Calu3 (cell line): ENCODE measurements at places on chromosomes 6 and 20. TPM values are rescaled to one million over a fixed set of nuclear protein-coding genes. Genes with fewer than 3 reads are reported as not detected.

DNA sequence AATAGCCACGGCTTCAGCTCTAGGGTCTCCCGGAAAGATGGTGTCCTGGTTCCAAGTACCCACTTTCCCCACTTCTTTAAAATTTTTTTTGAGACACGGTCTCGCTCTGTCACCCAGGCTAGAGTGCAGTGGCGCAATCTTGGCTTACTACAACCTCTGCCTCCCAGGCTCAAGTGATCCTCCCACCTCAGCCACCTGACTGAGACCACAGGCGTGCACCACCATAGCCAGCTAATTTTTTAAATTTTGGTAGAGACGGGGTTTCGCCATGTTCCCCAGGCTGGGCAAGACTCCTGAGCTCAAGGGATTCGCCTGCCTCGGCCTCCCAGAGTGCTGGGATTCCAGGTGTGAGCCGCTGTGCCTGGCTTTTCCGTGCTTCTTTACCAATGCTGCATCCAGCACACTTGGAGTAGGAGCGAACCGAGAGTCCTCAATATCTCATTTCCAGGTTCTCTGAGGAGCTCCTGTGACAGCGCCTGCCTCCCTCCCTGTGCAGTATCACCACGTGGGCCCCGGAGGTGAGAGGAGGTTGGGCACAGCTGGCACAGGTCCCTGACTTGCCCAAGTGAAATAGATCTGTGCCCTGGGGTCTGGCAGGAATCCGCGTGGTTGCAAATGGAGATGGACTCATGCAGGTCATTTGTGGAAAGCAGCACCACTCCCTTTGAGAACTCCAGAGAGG, 37.3 kb downstream of the EZR start:
- H3K36me3 ChIP-seq = peaks cover 100% of the 10 kb centered on the region
- DNase-seq = no peak
- H3K27me3 ChIP-seq = no peaks in the 10 kb centered on the region
- H3K4me1 ChIP-seq = peaks cover 90% of the 10 kb centered on the region

- H3K36me3 ChIP-seq = peaks cover 29% of the 10 kb centered on the region
- peaks cover 20% of the 10 kb centered on the region for H3K4me1 ChIP-seq
- no peaks in the 10 kb centered on the region for H3K27me3 ChIP-seq
Measured at GRCh38 chr6:36548401-36548743, 1.1 kb upstream of the STK38 start.

DNA sequence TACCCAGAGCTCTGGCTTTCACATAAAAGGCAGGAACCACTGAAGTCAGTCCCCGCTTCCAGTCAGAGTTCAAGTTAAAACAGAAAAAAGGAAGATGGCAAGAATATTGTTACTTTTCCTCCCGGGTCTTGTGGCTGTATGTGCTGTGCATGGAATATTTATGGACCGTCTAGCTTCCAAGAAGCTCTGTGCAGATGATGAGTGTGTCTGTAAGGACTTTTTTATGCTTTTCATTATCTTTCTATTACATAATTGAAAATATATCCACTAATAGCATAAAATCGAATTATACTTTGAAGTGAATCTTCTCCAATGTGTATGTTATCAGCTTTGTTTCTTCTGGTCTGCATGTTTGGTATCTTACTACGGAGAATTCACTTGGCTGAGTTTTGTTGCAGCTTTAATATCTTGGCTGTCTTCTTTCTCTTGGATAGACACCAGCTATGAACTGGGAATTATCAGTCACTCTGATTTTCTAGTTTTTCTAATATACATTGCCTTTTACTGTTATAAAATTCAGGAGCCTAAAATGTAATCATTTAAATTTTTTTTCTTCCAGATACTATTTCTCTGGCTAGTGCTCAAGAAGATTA, at the start of gene OTOR:
Gene OTOR, plus strand, starts transcription at position 51 of the 593 bp plus-strand sequence. Its CDS starts 44 bp downstream, at position 95.
- no peak within 1 kb of the TSS for H3K27ac ChIP-seq
- H3K4me1 ChIP-seq = no peaks in the 10 kb centered on the region
- no peaks in the 10 kb centered on the region for H3K36me3 ChIP-seq
- no peak within 1 kb of the TSS for H3K4me3 ChIP-seq

GRCh38 chr6:132412656-132413498, 11.6 kb upstream of the MOXD1 start:
- H3K4me1 ChIP-seq = peaks cover 12% of the 10 kb centered on the region
- H3K4me3 ChIP-seq = no peak overlapping the region
- DNase-seq = no peak
- no peaks in the 10 kb centered on the region for H3K36me3 ChIP-seq
- H3K27ac ChIP-seq = no peak overlapping the region

DNA sequence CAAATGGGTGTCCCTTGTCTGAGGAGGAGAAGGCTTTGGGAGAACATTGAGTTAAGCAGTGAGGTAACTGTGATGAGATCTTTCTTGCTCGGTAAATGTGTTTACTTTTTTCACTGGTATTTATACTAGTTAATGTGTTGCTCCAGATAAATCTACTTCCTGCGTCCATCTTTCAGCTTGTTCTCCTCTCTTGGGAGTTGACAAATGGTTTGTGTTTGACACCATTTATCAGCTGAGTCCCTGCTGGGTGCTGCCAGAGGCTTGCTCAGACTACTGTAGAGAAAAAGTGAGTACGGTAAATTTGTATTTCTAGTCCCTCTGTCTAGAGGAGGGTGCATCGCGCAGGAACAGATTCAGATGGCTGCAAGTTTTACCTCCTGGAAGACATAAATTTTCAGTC, 8.3 kb upstream of the PRDM1 start:
- no peaks in the 10 kb centered on the region for H3K4me1 ChIP-seq
- H3K27ac ChIP-seq = no peak overlapping the region
- no peak for DNase-seq
- peaks cover 26% of the 10 kb centered on the region for H3K27me3 ChIP-seq

GRCh38 chr6:120675886-120676285, 658.4 kb downstream of the TBC1D32 start:
- H3K4me1 ChIP-seq = peaks cover 5% of the 10 kb centered on the region
- DNase-seq = no peak
- no peak overlapping the region for H3K27ac ChIP-seq

DNA sequence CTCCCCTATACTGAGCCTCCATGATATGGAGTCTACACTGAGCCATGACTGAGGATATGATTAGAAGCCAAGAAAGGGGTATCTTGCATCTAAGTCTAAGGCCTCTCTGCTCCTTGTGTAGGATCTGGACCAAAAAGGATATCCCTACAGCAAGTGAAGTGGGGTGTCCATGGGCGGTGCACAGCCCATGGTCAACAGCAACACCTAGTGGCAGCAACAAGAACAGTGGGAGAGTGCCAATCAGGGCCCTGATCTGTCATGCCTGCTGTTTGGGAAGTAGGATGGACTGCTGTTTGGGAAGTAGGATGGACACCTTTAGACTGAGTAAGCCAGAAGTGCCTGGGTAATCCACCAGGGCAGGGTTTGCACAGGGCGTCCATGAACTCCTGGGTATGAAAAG, 22.4 kb downstream of the PTGIS start:
- no peak overlapping the region for H3K4me3 ChIP-seq
- DNase-seq = no peak
- no peak overlapping the region for H3K27ac ChIP-seq
- peaks cover 2% of the 10 kb centered on the region for H3K27me3 ChIP-seq
- H3K4me1 ChIP-seq = peaks cover 25% of the 10 kb centered on the region

DNA sequence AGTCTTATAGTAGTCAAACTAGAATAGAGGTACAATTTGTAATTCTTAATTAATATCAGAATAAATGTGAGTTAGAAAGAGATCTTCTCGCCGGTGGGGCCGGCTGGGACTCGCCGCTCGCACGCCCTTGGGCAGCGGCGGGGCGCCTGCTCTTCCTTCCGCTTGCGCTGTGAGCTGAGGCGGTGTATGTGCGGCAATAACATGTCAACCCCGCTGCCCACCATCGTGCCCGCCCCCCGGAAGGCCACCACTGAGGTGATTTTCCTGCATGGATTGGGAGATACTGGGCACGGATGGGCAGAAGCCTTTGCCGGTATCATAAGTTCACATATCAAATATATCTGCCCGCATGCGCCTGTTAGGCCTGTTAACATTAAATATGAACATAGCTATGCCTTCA, 123.7 kb upstream of the OGFRL1 start:
- H3K36me3 ChIP-seq = no peaks in the 10 kb centered on the region
- DNase-seq = no peak
- H3K27me3 ChIP-seq = peaks cover 3% of the 10 kb centered on the region
- no peak overlapping the region for H3K27ac ChIP-seq

- DNase-seq = no peak
- H3K27ac ChIP-seq = no peak overlapping the region
- H3K4me1 ChIP-seq = no peaks in the 10 kb centered on the region
- no peak overlapping the region for H3K4me3 ChIP-seq
- H3K27me3 ChIP-seq = no peaks in the 10 kb centered on the region
- H3K36me3 ChIP-seq = no peaks in the 10 kb centered on the region
Measured at GRCh38 chr6:122861594-122861993, 72.5 kb downstream of the SMPDL3A start.

GRCh38 chr20:35664466-35665206, at the start of the genes CPNE1 and RBM12:
CPNE1 (minus strand) TSS chr20:35664900; CDS start chr20:35632923, 31,977 bp downstream.
RBM12 (minus strand) TSS chr20:35664900; CDS start chr20:35655322, 9,578 bp downstream.
- DNase-seq = peak; percentile 97
- H3K4me1 ChIP-seq = peaks cover 43% of the 10 kb centered on the region
- H3K4me3 ChIP-seq = peak within 1 kb of the TSS; percentile 98
- peak within 1 kb of the TSS; percentile 99 for H3K27ac ChIP-seq
- H3K27me3 ChIP-seq = no peaks in the 10 kb centered on the region

DNA sequence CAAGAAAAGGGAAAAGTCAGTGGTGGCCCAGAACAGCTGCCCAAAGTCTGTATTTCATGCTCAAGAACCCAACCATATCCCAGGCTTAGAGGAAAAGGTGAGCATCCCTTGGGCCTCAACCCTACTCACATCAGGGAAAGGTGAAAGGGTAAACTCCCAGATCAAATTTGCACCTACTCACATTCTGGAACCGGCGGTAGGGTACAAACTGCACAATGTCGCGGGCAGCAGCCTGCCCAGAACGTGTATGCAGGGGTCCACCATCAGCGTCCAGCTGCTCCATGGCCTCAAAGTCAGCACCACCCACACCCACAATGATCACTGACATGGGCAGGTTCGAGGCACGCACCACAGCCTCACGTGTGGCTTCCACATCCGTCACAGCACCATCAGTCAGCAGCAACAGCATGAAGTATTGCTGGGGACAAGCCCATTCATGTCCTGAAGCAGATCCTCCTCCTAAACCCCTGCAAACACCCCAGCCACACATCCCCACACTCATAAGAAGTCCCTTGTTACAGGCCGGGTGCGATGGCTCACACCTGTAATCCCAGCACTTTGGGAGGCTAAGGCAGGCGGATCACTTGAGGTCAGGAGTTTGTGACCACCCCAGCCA, 10.9 kb downstream of the SPAG4 start:
- H3K27ac ChIP-seq = no peak overlapping the region
- DNase-seq = no peak
- H3K27me3 ChIP-seq = no peaks in the 10 kb centered on the region
- H3K4me1 ChIP-seq = no peaks in the 10 kb centered on the region
- H3K36me3 ChIP-seq = peaks cover 80% of the 10 kb centered on the region
- no peak overlapping the region for H3K4me3 ChIP-seq

- no peak for DNase-seq
- peaks cover 11% of the 10 kb centered on the region for H3K4me1 ChIP-seq
- no peaks in the 10 kb centered on the region for H3K27me3 ChIP-seq
- no peaks in the 10 kb centered on the region for H3K36me3 ChIP-seq
- H3K27ac ChIP-seq = no peak overlapping the region
Measured at GRCh38 chr20:4950437-4950836, 50.9 kb downstream of the SLC23A2 start.

DNA sequence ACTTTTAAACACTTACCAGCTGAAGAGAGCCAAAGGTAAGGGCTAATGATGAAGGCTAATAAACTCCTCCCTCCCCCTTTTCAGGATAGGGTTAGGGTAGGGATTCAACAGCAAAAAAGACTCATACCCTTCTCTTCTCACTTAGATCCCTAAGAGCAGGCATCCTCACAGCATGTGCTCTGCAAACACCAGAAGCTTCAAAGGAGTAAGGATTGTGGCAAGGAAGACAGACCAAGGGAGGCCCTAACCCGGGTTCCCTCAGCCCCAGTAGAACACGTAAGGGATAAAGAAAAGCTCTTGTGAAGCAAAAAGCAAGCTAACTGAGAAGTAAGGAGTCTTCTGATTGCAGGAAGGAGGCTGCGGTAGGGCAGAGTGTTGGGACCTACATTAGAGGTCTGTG, 11.6 kb downstream of the MAP3K7 start:
- H3K27me3 ChIP-seq = no peaks in the 10 kb centered on the region
- DNase-seq = no peak
- peaks cover 8% of the 10 kb centered on the region for H3K4me1 ChIP-seq
- H3K27ac ChIP-seq = no peak overlapping the region
- no peak overlapping the region for H3K4me3 ChIP-seq
- no peaks in the 10 kb centered on the region for H3K36me3 ChIP-seq

GRCh38 chr6:134870677-134871498, 79.0 kb downstream of the ALDH8A1 start:
- H3K27me3 ChIP-seq = no peaks in the 10 kb centered on the region
- no peak for DNase-seq
- no peak overlapping the region for H3K4me3 ChIP-seq
- no peaks in the 10 kb centered on the region for H3K36me3 ChIP-seq
- no peak overlapping the region for H3K27ac ChIP-seq

- DNase-seq = peak; percentile 44
- peaks cover 4% of the 10 kb centered on the region for H3K36me3 ChIP-seq
- peaks cover 13% of the 10 kb centered on the region for H3K4me1 ChIP-seq
- peaks cover 17% of the 10 kb centered on the region for H3K27me3 ChIP-seq
- no peak overlapping the region for H3K4me3 ChIP-seq
- no peak overlapping the region for H3K27ac ChIP-seq
Measured at GRCh38 chr20:1830240-1830639, 65.0 kb upstream of the SIRPA start.

GRCh38 chr6:135306740-135307420, 125.8 kb downstream of the MYB start:
- H3K27ac ChIP-seq = no peak overlapping the region
- no peaks in the 10 kb centered on the region for H3K36me3 ChIP-seq
- H3K4me1 ChIP-seq = no peaks in the 10 kb centered on the region
- H3K4me3 ChIP-seq = no peak overlapping the region
- DNase-seq = no peak

- no peaks in the 10 kb centered on the region for H3K27me3 ChIP-seq
- no peak for DNase-seq
- no peaks in the 10 kb centered on the region for H3K4me1 ChIP-seq
- no peak overlapping the region for H3K27ac ChIP-seq
- H3K36me3 ChIP-seq = no peaks in the 10 kb centered on the region
- H3K4me3 ChIP-seq = no peak overlapping the region
Measured at GRCh38 chr6:21710908-21711627, 117.5 kb downstream of the SOX4 start.

GRCh38 chr6:47853766-47854165, 71.9 kb downstream of the OPN5 start:
- no peak for DNase-seq
- no peak overlapping the region for H3K4me3 ChIP-seq
- H3K36me3 ChIP-seq = no peaks in the 10 kb centered on the region
- no peaks in the 10 kb centered on the region for H3K4me1 ChIP-seq

MEP1A gene
- not detected in 2 replicates for total RNA-seq

TEAD3 gene
- total RNA-seq = 27.3 and 28.3 TPM in 2 replicates

NRSN1 gene
- total RNA-seq = 0.14 TPM in 1 of 2 replicates, not detected in the other

FLRT3 gene
- total RNA-seq = 4.6 and 9.5 TPM in 2 replicates

KIF25 gene
- not detected in 2 replicates for total RNA-seq

GRM4 gene
- total RNA-seq = not detected in 2 replicates

SYCP2L gene
- total RNA-seq = 0.12 TPM in 1 of 2 replicates, not detected in the other

CRYBG1 gene
- 40.7 and 45.4 TPM in 2 replicates for total RNA-seq

GGTLC1 gene
- not detected in 2 replicates for total RNA-seq

GPR6 gene
- not detected in 2 replicates for total RNA-seq

PKIB gene
- total RNA-seq = 11.8 and 17.2 TPM in 2 replicates
